ENCODE measurements at places on chromosomes 3 and 15.

DNA sequence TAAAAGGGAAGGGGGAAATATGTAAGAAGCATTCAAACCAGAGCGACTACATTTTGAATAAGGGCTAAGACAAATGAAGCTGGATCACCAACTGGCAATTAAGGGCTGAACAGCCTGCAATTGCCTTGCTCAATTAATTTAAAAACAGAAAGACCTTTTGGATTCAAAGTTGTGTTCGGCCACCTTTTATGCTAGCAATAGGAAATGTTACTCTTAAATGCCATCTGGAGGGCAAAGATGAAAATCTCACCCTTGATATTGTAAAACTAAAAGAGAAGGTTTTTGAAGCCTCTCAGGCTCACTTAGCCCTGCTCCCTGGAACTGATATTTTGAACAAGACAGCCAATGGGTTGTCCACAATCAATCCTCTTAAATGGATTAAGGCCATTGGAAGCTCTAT lies 44.2 kb downstream of the ACAD9 start:
- no peak for DNase-seq

GRCh38 chr3:197394464-197395321 lies 96.3 kb upstream of the DLG1 start:
- no peak for DNase-seq

- no peak for DNase-seq
Observed at GRCh38 chr3:128252083-128252482, 98.8 kb downstream of the EEFSEC start.

DNA sequence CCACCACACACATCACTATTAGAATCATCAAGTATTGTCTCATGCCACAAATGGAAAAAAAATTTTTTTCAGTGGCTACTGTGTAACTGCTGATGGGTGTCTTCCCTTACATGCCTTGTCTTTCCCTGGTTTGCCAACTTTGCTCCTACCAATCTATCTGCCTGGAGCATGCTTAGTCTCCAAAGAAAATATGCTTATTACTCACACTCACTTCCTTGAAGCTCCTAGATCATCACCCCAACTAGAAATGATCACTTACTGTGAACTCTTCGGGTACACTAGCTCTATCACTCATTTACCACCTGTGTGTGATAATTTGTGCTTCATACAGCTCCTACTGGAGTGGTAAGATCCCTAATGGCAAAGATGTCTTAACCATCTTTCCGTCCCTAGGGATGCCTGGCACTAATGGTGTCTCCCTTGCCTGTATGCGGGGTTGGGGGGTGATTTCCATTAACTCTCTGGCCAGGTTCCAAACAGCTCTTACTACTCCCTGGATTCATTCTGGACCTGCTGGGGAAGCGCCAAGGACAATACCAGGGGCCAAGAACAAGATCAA lies 799 bp downstream of the VPS33B start:
- no peak for DNase-seq

DNA sequence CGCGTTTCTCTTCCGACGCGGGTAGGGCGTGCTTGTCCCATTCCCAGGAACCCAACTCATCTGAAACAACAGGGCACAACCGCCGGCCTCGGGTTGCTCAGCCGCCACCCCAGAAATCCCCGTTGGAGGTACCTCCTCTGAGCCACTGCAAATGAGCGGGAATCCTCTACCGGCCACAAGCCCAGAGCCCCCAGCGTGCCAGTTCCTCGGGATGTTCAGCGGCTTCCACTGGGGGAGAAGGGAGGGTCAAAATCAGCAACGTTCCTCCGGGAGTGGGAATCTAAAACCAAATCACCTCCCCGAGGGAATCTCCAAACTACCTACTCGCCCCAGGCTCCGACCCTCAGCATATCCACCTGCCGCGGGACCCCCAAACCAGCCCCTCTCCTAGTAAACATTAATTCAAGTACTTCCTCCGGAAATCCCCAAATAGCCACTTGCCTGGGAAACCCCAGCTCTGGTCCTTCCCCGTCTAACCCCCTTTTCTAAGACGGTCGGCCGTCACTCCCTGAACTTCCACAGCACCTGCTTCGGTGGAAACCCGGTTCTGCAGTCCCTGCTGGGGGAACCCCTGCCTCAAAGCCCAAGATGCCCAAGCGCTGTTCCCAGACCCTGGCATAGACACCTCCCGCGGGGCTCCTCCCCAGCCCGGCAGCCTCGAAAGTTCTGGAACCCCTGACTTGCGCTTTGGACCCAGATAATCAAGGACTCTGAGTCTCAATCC lies 887 bp downstream of the OXTR start:
- DNase-seq: peak; percentile 41

- no peak for DNase-seq
Observed at GRCh38 chr3:181629029-181629428, 82.7 kb upstream of the SOX2 start.

DNA sequence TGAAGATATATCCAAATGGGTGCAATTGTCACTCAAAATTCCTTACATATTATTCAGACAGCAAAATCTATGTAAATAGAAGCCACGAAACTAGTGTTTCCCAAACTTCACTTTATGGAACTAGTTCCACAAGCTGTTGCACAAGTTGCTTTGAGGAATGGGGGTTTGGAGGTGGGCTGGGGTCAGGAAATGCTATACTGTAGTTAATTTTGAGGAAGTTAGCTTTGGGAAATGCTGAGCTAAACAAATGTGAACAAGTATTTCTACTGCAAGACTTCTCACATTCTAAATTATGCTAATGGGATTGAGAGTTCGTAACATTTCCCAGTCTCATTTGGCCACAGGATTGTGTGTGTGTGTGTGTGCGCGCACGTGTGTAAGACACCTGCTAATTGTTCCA lies 28.7 kb upstream of the SAMMSON start:
- DNase-seq: no peak

GRCh38 chr15:31481142-31481541 lies 154.5 kb downstream of the KLF13 start:
- DNase-seq: no peak

GRCh38 chr15:64845183-64845611 lies 3.5 kb downstream of the PLEKHO2 start:
- DNase-seq: no peak

GRCh38 chr3:10926811-10927521 lies 65.6 kb upstream of the SLC6A1 start:
- DNase-seq: no peak

DNA sequence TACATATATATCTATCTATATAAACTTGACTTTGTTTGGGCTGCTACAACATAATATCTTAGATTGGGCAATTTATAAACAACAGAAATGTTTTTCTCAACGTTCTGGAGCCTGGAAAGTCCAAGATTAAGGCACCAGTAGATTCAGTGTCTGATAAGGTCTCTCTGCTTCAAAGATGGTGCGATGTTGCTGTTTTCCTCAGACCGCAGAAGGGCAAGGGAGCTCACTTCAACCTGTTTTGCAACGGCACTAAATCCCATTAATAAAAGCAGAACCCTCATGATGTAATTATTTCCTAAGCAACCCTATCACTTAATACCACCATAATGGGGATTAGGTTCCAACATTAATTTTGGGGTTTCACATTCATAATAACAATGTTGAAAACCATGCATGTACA lies 1134.8 kb downstream of the NSUN3 start:
- DNase-seq: no peak

- no peak for DNase-seq
Observed at GRCh38 chr15:25670621-25671020, 192.5 kb downstream of the ATP10A start.

DNA sequence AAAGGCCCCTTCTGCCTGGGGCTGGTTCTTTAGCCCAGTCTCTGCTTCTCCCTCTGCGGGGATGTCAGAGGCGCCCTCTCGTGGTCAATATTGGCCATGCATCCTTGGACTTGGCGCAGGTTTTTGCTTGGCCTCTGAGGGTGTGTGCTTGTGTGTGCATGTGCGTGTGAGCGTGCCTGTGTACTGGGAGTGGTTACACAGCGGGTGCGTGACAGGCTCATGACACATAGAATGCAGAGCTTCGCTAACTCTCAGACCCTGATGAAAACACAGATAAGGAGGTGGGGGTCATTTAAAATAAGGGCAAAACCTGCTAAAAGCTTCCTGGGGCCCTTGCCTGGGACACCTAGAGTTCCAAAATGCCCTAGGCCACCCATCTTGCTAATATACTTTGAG lies 160.9 kb downstream of the SMAD6 start:
- DNase-seq: peak; percentile 66

GRCh38 chr15:59556380-59556779 lies 55.2 kb upstream of the GCNT3 start:
- DNase-seq: no peak

DNA sequence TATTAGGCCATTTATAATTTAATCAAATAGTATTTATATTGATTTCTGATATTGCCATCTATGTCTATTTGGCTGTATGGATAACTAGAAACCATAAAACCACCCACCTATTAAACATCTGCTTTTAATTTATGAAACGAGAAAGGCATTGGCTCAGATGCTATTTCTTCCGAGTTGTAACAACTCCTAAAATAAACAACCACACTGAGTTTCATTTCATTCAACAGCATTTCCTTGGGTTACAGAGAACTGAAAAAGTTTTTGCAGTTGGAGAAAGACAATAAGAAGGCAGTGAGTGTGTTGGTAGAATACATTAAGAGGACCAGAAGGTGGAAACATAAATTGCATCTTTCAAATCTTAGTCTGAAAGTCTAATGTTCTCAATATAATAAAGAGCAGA lies 79.1 kb downstream of the AQR start:
- DNase-seq: no peak

DNA sequence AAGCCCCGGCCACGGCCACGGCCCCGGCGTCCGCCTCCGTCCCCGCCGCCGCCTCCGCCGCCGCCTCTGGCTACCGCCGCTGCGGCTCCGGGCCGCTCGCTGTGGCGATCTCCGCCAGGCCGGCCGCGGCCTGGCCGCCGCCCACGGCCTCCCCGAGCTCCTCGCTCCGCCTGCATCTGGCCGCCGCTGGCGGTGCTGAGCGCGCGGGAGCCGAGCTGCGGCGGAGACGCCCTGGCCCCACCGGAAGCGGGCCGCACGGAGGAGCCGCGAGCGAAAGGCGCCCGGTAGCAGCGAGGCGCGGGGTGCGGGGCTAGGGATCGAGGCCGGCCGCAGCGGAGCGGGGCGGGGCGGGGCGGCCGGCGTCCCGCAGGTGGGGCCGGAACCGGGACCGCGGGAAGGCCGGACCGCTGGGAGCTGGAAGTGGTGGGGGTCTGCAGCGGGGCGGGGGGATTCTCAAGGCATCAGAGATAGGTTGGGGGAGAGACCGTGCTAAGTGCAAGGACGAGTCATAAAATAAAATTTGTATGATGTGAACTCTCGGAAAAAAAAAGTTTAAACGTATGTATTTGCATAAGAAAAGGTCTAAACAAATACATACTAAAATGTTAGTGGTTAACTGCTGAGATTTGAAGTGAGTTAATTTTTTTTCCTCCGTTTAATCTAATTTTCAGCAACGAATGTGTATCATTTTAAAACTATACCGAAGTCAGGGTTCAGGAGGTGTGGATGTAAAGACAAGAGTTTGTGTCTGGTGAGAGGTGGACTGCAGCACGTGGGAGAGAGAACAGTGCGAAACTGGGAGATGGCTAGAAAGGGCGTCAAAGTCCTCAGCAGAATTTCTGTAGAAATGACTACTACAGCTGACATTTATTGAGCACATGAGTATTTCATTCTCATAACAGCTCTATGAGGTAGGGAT lies at the start of gene AVEN:
Gene AVEN, minus strand, starts transcription at position 334 of the 919 bp plus-strand sequence. Its CDS starts 158 bp downstream, at position 176.
- DNase-seq: peak; percentile 50

DNA sequence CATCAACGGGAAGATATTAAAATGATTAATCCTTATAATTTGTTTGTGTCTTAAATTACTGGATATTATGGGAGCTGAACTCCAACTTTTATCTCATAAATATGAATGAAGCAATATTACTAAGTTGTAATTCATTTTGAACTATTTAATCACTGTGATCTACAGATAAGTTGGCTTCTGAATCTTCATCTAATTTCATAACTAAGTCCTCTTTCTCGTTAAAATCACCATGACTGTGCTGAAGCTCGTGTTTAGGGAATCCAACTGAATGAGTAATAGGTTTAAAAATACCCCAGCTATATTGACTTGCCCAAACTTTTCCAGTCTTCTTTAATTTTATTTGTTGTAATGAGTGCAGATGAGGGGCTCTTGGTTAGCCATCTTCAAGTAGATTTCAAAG lies 14.1 kb downstream of the MDFIC2 start:
- no peak for DNase-seq

DNA sequence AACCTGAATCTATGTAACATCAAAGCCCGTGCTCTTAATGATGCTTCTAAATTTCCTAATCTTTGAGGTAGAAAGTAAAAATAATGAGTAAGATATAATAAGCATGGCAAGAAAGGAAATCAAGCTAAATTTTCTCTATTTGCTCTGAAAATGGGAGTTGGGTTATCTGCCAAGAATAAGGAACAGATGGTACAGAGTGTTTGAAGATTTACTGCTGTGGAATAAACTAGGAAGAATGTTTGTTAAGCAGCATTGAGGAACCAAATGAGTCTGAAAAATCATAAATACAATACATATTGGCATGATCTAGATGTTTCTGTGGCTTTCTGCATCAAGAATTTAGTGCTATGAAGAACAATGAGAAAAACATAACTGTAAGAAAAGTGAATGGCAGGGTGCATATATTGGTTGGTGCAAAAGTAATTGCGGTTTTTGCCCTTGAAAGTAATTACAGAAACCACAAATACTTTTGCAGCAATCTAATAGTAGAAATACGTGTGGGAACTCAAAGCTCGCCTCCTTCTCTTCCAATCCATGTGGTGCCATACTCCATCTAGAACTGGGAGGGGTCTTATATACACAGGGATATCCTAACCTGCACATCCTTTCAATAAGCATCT lies 87.6 kb downstream of the SUCNR1 start:
- DNase-seq: no peak

DNA sequence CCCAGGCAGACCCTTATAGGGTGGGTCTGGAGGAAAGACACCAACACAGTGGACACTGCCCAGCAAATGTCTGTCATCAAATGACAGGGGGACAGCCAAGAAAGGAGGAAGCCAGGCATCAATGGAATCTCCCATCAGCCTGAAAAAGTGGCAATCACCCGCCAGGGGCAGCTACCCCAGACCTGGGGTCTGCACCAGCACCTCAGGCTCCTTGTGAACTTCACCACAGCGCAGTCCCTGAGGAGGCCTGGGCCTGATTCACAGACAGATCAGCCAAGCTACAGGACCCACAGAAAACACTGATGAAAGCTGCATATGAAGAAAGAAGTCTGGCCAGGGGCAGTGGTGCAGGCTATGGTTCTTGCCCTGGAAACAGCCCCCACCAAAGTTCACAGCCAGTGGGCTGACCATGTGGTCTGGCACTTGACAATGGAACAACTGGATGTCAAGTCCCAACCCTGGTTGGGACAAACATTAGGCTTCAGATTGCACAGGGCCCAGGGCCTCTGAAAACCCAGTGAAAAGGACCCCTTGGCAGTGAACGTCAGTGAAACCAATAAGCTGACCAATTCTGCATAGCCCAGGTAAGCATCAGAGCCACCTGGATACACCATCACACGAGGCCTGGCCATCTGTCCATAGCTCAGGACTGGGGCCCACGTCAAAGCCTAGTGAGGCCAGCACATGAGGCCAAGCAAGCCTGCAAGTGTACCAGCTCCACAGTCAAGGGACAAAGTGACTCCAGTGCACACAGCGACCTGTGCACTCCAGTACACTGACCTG lies 29.1 kb downstream of the ALS2CL start:
- DNase-seq: no peak
